ENCODE measurements at places on chromosomes 11 and 22. TPM values are rescaled to one million over a fixed set of nuclear protein-coding genes. Genes with fewer than 3 reads are reported as not detected.

DNA sequence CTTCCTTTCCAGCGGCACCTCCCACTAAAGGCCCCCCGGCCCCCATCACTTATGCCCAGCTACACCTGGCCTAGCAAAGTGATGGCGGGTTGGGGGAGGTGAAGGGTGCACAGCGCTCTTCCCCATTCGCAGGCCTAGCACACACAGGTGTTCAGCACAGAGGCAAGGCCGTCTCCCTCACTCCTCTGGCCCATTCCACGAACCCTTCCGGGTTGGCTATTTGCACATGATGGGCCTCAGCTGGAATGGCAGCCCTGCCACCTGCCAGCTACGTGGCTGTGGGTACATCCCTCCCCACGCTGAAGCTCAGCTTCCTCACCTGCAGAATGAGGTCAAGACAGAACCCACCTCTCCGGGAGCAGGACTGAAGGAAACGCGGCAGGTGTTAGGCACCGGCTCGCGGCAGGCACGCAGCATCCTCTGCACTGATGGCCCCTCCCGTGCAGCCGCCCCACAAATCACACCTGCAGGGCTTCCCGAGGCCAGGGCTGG lies 4.8 kb downstream of the KIAA0930 start:
- peaks cover 36% of the 10 kb centered on the region for H3K4me1 ChIP-seq
- no peaks in the 10 kb centered on the region for H3K27me3 ChIP-seq
- H3K27ac ChIP-seq, result no peak overlapping the region
- no peaks in the 10 kb centered on the region for H3K36me3 ChIP-seq
- no peak overlapping the region for H3K4me3 ChIP-seq

- no peaks in the 10 kb centered on the region for H3K36me3 ChIP-seq
- H3K4me1 ChIP-seq, result no peaks in the 10 kb centered on the region
- H3K27ac ChIP-seq, result no peak overlapping the region
- no peak overlapping the region for H3K4me3 ChIP-seq
- H3K27me3 ChIP-seq, result no peaks in the 10 kb centered on the region
These were observed 109.2 kb downstream of the IGLL1 start for GRCh38 chr22:23470811-23471389.

DNA sequence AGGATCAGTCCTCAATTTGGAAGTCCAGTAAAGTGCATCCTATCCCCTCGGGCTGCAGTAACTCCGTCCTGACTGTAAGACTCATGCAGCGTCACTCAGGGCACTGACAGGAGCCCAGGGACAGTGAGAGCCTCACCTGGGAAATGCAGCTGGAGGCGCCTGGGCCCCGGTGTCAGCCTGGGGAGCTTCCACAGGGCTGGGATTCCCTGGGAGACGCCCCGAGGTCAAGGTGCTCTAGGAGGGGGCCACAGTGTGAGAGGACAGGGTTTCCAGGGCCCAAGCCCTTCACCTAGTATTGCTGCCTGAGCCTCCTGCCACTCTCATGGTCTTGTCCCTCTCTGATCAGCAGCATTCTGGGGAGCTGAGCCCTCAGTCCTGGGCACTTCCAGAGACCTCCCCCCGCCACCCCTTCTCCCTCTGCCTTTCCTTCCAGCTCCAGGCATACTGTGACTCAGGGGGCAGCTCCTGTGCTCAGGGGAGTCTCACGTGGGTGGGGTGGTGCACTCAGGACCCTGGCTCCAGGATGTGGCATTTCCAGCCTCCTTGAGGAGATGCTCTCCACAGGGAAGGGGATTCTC lies 99.1 kb upstream of the IGLL5 start:
- DNase-seq, result no peak
- H3K27ac ChIP-seq, result no peak overlapping the region
- no peaks in the 10 kb centered on the region for H3K27me3 ChIP-seq
- no peaks in the 10 kb centered on the region for H3K4me1 ChIP-seq
- no peaks in the 10 kb centered on the region for H3K36me3 ChIP-seq
- no peak overlapping the region for H3K4me3 ChIP-seq

GRCh38 chr22:49009359-49010063 lies 818.2 kb downstream of the BRD1 start:
- H3K4me3 ChIP-seq, result no peak overlapping the region
- H3K4me1 ChIP-seq, result no peaks in the 10 kb centered on the region
- H3K36me3 ChIP-seq, result no peaks in the 10 kb centered on the region
- no peaks in the 10 kb centered on the region for H3K27me3 ChIP-seq
- no peak overlapping the region for H3K27ac ChIP-seq

DNA sequence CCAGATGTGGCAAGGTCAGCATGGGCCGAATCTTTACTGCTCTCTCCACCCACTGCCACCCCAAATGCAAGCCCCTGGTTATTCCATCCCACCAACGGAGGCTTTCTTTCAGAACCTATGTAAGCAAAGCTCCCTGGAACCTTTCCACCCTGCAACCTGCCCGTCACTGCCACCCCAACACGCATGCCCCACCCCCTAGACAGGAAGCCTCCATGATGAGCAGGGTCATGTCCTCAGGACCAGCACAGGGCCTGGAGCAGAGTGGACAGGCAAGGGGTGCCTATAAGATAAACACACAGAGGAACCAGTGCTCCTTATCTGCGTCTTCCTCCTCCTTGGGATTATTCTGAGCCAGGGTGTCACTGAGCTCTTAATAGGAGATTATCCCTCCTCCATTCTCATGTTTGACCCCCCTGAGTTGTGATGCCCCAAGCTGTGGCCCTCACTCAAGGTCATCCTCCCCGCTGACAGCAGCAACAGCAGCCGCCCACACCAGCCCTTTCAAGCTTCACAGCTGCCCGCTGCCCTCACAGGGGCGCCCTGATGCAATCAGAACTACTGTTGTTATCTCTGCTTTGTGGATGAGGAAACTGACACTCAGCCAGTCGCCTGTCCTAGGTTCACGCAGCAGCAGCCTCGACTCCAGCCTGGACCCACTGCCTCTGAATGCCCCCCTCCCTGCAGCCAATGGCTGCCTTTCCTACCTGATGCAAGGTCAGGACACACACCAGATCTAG lies 647.3 kb downstream of the TBC1D22A start:
- H3K4me3 ChIP-seq, result no peak overlapping the region
- no peaks in the 10 kb centered on the region for H3K4me1 ChIP-seq
- H3K36me3 ChIP-seq, result no peaks in the 10 kb centered on the region
- no peaks in the 10 kb centered on the region for H3K27me3 ChIP-seq

- H3K27ac ChIP-seq, result peak overlapping the region; percentile 72
- H3K4me1 ChIP-seq, result peaks cover 47% of the 10 kb centered on the region
- no peak for DNase-seq
- H3K36me3 ChIP-seq, result no peaks in the 10 kb centered on the region
- H3K27me3 ChIP-seq, result no peaks in the 10 kb centered on the region
- H3K4me3 ChIP-seq, result no peak overlapping the region
These were observed 279.0 kb downstream of the TBC1D22A start for GRCh38 chr22:47041271-47042115.

GRCh38 chr11:69269388-69269787 lies 24.6 kb upstream of the MYEOV start:
- H3K27me3 ChIP-seq, result no peaks in the 10 kb centered on the region
- no peaks in the 10 kb centered on the region for H3K36me3 ChIP-seq
- H3K4me1 ChIP-seq, result peaks cover 8% of the 10 kb centered on the region
- H3K4me3 ChIP-seq, result no peak overlapping the region

GRCh38 chr11:8206251-8207079 lies 37.6 kb upstream of the RIC3 start:
- no peak overlapping the region for H3K4me3 ChIP-seq
- H3K36me3 ChIP-seq, result no peaks in the 10 kb centered on the region
- no peak for DNase-seq
- no peaks in the 10 kb centered on the region for H3K4me1 ChIP-seq

Gene CASP4
- total RNA-seq, result 70.2 TPM

Gene KRTAP5-9
- not detected for total RNA-seq

Gene TNNT3
- total RNA-seq, result 20.4 TPM

Gene SYT9
- 2.9 TPM for total RNA-seq

Gene SLC22A9
- not detected for total RNA-seq
